GM23338 (cell line): ENCODE measurements at places on chromosomes 2 and 18. TPM values are rescaled to one million over a fixed set of nuclear protein-coding genes. Genes with fewer than 3 reads are reported as not detected.

The CD207 gene
- not detected in 2 replicates for total RNA-seq

DNA sequence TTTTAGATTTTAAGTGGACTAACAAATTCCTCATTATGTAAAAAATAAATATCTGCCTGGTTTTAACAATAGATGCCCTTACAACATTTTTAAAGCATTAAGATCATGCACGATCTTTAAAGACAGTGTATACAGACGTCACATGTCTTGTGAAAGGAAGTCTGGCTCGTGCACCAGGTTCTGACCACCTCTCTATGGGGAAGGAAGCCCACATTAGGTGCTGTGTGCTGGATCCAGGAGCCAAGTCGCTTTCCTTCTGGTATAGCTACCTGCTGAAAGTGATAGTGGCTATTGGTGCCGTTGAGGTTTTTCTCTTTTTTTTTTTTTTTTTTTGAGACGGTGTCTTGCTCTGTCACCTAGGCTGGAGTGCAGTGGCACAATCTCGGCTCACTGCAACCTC lies 116.5 kb downstream of the NCK2 start:
- no peak overlapping the region for H3K4me3 ChIP-seq
- H3K27me3 ChIP-seq: no peaks in the 10 kb centered on the region
- no peak for DNase-seq
- H3K27ac ChIP-seq: no peak overlapping the region
- H3K36me3 ChIP-seq: no peaks in the 10 kb centered on the region

DNA sequence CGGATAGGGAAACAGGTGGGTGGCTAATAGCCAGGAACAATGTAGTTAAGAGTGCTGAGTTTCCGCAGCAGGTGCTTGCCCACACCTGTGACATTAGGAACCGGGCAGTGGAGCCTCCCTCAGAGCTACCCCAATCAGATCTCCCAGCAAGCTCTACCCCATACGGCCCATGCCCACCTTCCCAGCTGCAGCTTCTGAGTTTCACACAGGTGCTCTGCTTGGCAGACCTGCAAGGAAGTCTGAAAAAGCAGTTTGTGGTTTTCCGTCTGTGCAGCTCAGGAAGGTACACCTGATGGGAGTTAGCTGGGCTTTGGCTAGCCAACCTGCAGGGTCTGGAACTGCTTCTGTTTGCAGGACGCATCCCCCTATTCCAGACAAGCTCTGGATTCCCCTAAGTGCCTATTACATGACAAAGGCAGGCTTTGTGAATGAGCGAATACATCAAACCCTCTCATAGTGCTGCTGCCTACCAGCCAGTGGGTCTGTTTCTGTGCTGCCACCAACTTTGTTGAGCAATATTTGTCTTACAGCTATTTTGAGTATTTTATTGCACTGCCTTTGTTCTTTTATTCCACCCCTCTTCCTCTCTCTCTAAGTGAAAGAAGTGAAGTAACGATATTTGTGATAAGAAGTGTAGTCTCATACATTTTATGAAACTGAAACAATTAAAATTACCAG lies 24.7 kb upstream of the CEP68 start:
- H3K27ac ChIP-seq: peak overlapping the region; percentile 57
- no peaks in the 10 kb centered on the region for H3K27me3 ChIP-seq
- no peaks in the 10 kb centered on the region for H3K36me3 ChIP-seq
- H3K4me1 ChIP-seq: peaks cover 34% of the 10 kb centered on the region
- peak overlapping the region; percentile 20 for H3K4me3 ChIP-seq
- peak; percentile 72 for DNase-seq

DNA sequence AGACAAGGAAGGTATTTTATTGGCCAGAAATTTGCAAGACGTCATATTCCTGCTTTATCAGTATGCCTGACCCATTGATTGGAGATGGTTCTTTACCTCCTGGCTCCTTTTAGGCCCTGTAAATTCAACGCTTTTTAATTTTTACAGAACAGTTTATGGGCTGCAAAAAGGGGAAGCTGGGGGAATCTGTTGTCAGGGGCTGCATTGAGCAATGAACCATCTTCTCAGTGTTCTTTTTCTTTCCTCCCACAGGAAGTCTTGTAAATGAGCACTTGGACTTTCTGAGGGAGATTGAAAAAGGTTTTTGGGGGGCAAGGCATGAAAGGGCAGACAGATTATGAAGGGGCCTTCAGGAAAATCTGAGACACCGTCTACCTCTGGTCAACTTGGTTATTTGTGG lies 503.6 kb upstream of the TNP1 start:
- H3K36me3 ChIP-seq: no peaks in the 10 kb centered on the region
- no peaks in the 10 kb centered on the region for H3K27me3 ChIP-seq
- no peaks in the 10 kb centered on the region for H3K4me1 ChIP-seq
- H3K27ac ChIP-seq: no peak overlapping the region

DNA sequence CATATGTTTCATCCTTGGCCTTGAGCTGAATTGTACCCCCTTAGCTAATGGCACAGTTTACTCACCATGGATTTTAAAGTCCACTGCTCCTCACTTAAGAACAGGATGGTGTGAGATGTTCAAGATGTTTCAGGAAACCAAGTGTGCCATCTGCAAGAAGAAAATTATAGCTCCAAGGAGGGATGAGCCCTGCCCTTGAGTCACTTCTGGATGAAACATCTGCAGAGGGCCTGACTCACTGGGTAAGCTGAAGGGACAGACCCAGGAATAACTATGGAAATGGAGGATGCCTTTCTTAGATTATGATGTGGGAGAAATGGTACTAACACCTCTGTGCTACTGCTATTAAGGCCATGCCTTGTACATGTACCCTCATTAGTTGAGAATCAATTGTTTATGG lies 6.4 kb downstream of the MARS2 start:
- peaks cover 10% of the 10 kb centered on the region; the same call in 1 of the 2 replicates for H3K36me3 ChIP-seq
- DNase-seq: no peak
- H3K27ac ChIP-seq: no peak overlapping the region
- H3K27me3 ChIP-seq: no peaks in the 10 kb centered on the region
- no peak overlapping the region for H3K4me3 ChIP-seq

DNA sequence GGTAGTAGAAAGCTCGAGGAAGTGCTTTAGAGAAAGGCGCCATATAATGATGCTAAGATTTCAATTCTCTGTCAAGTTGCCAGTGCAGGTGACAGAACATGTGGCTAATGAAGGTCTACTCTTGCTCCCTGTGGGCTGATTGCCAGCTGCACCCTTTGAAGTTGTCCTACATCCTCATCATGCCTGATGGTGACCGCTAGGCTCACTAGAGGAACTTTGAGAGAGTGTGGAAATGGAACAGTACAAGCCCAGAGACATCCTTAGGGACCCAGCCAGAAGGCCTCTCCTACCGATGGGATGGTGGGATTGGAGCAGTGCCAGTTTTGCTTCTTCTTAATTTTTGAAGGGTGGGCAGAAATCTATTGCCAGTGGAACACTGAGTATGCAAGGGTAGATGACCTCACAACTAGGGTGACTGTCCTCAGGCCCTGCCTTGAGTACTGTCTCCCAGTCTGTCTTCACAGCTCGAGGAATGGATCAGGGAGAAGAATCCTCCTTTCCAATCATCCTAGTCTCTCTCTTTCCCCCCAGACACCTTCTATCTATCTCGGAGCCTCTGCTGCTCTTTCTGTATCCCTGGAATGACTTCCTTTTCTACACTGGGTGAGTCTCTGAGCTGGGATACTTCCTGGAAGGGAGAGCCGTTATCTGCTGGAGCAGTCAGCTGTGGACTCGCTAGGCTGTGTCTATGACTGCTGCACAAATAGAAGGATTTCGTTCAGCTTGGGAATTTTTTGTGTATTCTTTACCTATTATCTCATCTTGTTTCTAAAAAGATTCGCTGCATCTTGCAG lies 33.5 kb downstream of the LGALSL start:
- no peaks in the 10 kb centered on the region for H3K36me3 ChIP-seq
- no peak for DNase-seq
- H3K4me1 ChIP-seq: peaks cover 13% of the 10 kb centered on the region
- H3K4me3 ChIP-seq: no peak overlapping the region
- H3K27ac ChIP-seq: no peak overlapping the region

The SCN2A gene
- total RNA-seq: 0.52 and 0.82 TPM in 2 replicates

The CHRND gene
- total RNA-seq: 0.10 TPM in 1 of 2 replicates, not detected in the other

GRCh38 chr2:71906357-71906973 lies 241.2 kb downstream of the CYP26B1 start:
- no peaks in the 10 kb centered on the region for H3K4me1 ChIP-seq
- no peak for DNase-seq
- H3K27me3 ChIP-seq: no peaks in the 10 kb centered on the region
- no peak overlapping the region for H3K27ac ChIP-seq
- H3K4me3 ChIP-seq: no peak overlapping the region

- H3K4me3 ChIP-seq: no peak overlapping the region
- H3K4me1 ChIP-seq: no peaks in the 10 kb centered on the region
- H3K27ac ChIP-seq: no peak overlapping the region
- H3K36me3 ChIP-seq: no peaks in the 10 kb centered on the region
Measured at GRCh38 chr18:12458771-12459170, 51.0 kb downstream of the PRELID3A start.

- peaks cover 3% of the 10 kb centered on the region; the same call in 1 of the 2 replicates for H3K4me1 ChIP-seq
- no peaks in the 10 kb centered on the region for H3K36me3 ChIP-seq
- H3K27ac ChIP-seq: no peak overlapping the region
- H3K4me3 ChIP-seq: no peak overlapping the region
- DNase-seq: no peak
Measured at GRCh38 chr2:237511433-237511832, 24.4 kb downstream of the MLPH start.

DNA sequence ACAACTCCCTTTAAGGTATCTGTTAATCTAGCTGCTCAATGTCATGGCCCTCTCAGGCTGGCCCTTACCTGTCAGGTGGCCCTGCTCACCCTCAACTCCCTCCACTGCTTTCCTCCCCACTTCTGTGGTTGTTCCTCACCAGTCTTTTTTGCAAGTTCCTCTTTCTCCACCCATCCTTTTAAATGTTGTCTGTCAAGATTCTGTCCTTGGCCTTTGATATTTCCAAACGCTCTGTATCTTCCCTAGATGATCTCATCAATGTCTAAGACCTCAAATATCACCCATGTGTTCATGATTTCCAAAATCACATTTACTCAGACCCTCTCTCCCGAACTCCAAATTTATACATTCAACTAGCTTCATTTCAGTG lies 3.5 kb downstream of the PTPN2 start:
- 0 out of 2 replicates have a peak overlapping the region, but pooled peaks have one; percentile 1 for H3K4me3 ChIP-seq
- H3K27ac ChIP-seq: no peak overlapping the region
- H3K4me1 ChIP-seq: peaks cover 56% of the 10 kb centered on the region
- no peaks in the 10 kb centered on the region for H3K27me3 ChIP-seq
- no peaks in the 10 kb centered on the region for H3K36me3 ChIP-seq

The AMER3 gene
- total RNA-seq: 0.49 and 0.62 TPM in 2 replicates

DNA sequence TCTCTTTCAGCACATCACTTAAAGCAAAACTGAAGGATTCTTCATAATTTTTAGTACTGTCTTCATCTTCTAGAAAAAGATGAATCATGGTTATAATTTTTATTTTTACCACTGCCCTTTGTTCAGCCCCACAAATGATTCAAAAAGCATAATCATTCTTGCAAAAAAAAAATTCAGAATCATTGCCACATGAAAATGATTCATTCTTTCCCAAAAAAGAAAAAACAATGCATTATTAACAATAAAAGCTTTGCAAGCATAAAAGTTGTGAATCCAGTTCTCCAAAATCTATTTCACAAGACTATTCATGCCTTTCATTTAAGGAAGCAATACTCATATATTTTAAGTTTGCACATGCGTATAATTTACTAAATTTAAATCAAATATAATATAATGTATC lies 204.8 kb downstream of the RBM43 start:
- no peaks in the 10 kb centered on the region for H3K36me3 ChIP-seq
- no peaks in the 10 kb centered on the region for H3K4me1 ChIP-seq
- no peak overlapping the region for H3K27ac ChIP-seq
- no peak overlapping the region for H3K4me3 ChIP-seq

- H3K4me1 ChIP-seq: no peaks in the 10 kb centered on the region; the same call in 1 of the 2 replicates
- no peak for DNase-seq
- no peak overlapping the region for H3K27ac ChIP-seq
Measured at GRCh38 chr2:159125858-159126257, 157.4 kb downstream of the TANC1 start.

GRCh38 chr18:9482790-9483189 lies 7.5 kb downstream of the RALBP1 start:
- H3K27ac ChIP-seq: no peak overlapping the region
- no peak overlapping the region for H3K4me3 ChIP-seq
- H3K36me3 ChIP-seq: no peaks in the 10 kb centered on the region; the same call in 1 of the 2 replicates
- no peak for DNase-seq

DNA sequence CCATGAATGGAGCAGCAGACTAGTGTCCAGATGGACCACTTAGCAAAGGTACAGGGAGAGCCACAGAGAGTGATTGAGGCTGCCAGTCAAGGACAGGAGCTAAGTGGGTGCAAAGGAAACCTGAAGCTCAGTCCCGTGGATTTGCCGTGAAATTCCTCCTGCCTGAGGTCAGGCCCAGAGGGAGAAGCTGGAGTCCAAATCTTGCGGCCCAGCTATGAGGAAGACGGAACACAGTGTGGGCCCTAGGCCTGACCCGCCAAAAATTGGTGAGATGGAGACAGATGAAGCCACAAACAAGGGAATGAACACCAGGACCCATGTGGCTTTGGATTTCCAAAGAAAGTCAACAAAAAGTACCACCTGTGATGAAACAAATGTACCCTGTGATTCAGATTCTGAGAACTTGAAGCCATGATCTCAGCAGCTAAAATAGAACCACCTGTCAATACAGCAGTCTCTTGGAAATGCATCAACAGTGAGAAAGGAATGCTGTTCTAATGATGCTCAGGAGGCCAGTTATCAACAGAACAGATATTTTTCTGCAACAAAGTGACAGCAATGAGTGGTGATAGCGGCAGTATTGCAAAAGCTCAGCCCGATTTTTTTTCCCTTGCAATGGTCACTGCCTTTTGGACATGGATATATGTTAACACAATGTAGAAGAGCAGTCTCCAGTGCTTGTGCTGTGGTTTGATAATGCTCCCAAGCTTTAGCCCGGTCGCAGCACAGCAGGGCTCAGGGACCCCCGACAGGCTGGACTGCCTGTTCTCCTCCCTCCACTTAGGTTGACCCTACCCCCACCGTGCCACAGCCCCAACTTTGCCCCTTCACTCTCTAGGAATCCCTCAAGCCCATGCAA lies 10.7 kb downstream of the COL6A3 start:
- no peak overlapping the region for H3K27ac ChIP-seq
- no peaks in the 10 kb centered on the region for H3K4me1 ChIP-seq
- no peak overlapping the region for H3K4me3 ChIP-seq
- no peaks in the 10 kb centered on the region for H3K36me3 ChIP-seq
- DNase-seq: no peak

DNA sequence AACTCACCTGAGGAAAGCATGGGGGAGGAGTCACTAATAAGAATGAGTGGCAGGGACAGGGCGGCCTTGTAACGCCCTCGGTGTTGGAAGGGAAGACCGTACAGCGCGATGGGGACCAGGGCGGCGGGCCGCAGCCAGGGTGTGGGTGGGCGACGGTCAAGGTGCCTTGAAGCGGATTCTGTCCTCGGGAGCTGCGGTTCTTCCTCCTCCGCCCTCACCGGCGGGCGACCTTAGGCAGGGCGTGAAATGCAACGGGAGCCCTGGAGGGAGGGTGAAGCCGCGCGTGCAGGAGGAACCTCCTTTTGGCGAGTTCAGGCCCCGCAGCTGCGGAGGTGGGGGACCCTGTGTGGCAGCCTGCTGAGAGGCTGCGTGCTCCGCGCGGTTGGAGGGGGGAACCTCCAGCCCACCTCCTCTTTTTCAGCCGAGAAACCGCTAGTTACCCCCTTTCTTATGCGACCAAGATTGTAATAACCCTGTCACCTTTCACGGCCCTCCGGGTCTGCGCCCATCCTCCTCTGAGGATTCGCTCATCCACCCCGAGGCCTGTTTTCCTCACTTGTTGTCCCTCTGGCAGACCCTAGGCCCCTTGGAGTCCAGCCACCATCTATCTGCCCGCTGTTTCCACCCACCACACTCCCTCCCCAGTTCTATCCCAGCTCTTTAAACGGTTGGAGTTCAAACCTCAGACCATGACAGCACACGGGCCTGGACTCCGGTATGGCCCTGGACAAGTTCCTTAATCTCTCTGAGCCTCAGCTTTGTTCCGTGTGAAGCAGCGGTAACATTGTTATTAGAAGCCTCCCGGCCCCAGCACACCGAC lies 823 bp upstream of the RNU2-63P start:
- no peaks in the 10 kb centered on the region for H3K27me3 ChIP-seq
- H3K27ac ChIP-seq: peak overlapping the region; percentile 96
- H3K36me3 ChIP-seq: no peaks in the 10 kb centered on the region
- peaks cover 5% of the 10 kb centered on the region; the same call in 1 of the 2 replicates for H3K4me1 ChIP-seq
- peak; percentile 85 for DNase-seq
